ENCODE measurements at places on chromosomes 13 and 19.

- peak; percentile 52 for DNase-seq
- H3K27me3 ChIP-seq = no peaks in the 10 kb centered on the region
- no peak overlapping the region for H3K4me3 ChIP-seq
- no peak overlapping the region for H3K27ac ChIP-seq
- H3K4me1 ChIP-seq = peaks cover 12% of the 10 kb centered on the region
Observed at GRCh38 chr13:35979361-35979951, 151.7 kb downstream of the DCLK1 start.

DNA sequence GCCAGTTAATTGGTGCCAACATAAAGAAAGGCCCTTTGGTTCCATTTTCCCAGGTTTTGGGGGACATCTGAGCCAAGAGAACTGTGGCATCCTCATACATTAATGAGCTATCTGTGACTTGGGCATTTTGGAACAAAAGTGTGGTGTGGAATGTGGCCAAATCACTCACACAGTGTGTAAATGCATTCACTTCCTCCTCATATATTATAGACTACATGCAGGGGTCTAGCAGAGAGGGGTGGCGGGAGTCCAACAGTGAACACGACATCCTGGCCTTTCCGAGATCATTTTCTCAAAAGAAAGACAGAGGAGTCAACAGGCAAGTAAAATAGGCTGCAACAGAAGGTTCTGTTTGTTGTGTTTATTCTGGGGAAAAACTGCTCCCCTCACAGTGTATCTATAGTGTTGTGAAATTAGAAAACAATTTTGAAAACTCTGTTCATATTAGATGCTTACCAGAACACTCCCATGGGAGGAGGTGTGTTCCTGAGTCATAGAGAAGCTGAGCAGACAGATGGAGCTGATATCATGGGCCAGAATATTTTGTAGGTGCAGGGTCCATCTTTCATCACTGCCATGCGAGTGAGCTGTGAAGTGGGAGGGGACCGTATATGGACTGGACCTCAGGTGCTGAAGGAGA, 36.9 kb downstream of the PABPC3 start:
- H3K27me3 ChIP-seq = peaks cover 4% of the 10 kb centered on the region
- DNase-seq = no peak
- no peak overlapping the region for H3K4me3 ChIP-seq
- no peak overlapping the region for H3K27ac ChIP-seq

DNA sequence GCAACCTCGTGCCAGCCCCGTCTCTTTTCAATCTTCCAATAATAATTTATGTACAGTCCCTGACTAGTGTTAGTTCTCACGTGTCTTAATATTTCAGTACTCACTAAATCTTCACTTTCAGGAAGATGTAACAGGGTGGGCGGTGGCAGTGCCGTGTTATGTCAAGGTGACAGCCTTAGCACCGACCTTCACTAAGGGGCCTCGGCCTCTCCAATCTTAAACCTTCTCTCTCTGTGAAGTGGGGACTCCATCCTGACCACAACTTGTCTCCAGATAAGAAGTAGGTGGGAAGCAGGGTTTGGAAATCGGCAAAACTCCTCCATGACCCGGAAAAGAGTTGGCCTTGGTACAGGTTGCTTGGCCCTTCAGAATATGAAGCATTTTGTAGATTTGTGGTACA, 1.8 kb downstream of the RPS19 start:
- H3K27ac ChIP-seq = no peak overlapping the region
- peaks cover 68% of the 10 kb centered on the region for H3K36me3 ChIP-seq
- peaks cover 14% of the 10 kb centered on the region for H3K4me1 ChIP-seq
- peaks cover 19% of the 10 kb centered on the region for H3K27me3 ChIP-seq
- no peak overlapping the region for H3K4me3 ChIP-seq

DNA sequence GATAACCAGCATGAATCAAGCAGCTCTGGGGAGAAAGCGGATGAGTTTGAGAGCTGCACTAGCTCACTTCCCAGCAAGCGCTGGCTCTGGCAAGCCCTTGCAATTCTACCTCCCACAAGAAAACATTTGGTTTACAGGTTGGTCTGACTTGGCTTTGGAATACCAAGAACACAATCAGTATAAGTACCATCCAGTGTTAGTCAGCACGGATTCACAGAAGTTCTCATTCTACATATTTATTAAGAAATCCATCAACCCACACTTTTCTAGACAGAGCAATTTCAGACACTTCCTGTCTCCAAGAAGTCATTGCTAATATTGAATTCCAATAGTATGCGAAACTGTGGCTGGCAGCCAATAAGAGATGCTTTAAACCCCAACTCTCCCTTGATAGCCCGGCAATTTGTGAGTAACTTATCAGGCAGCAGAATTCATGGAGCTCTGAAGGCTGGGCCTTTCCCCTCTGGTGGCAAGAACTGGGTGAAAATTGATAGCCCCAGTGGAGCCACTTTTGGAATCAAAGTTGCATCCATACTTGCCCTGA, 59.4 kb upstream of the WASF3 start:
- H3K27ac ChIP-seq = no peak overlapping the region
- no peaks in the 10 kb centered on the region for H3K36me3 ChIP-seq
- H3K4me1 ChIP-seq = no peaks in the 10 kb centered on the region
- no peak for DNase-seq
- no peak overlapping the region for H3K4me3 ChIP-seq

- DNase-seq = no peak
- H3K4me3 ChIP-seq = no peak overlapping the region
- no peak overlapping the region for H3K27ac ChIP-seq
- H3K36me3 ChIP-seq = no peaks in the 10 kb centered on the region
- no peaks in the 10 kb centered on the region for H3K4me1 ChIP-seq
- no peaks in the 10 kb centered on the region for H3K27me3 ChIP-seq
Observed at GRCh38 chr13:82330499-82330898, 1551.8 kb downstream of the SLITRK1 start.

GRCh38 chr19:30682999-30683536, 310.9 kb downstream of the ZNF536 start:
- no peaks in the 10 kb centered on the region for H3K27me3 ChIP-seq
- H3K4me1 ChIP-seq = peaks cover 18% of the 10 kb centered on the region
- peak; percentile 88 for DNase-seq
- no peaks in the 10 kb centered on the region for H3K36me3 ChIP-seq
- no peak overlapping the region for H3K27ac ChIP-seq

GRCh38 chr13:113332615-113333014, 31.3 kb downstream of the GRTP1 start:
- H3K27ac ChIP-seq = no peak overlapping the region
- no peaks in the 10 kb centered on the region for H3K27me3 ChIP-seq
- no peak for DNase-seq
- no peak overlapping the region for H3K4me3 ChIP-seq
- no peaks in the 10 kb centered on the region for H3K36me3 ChIP-seq

DNA sequence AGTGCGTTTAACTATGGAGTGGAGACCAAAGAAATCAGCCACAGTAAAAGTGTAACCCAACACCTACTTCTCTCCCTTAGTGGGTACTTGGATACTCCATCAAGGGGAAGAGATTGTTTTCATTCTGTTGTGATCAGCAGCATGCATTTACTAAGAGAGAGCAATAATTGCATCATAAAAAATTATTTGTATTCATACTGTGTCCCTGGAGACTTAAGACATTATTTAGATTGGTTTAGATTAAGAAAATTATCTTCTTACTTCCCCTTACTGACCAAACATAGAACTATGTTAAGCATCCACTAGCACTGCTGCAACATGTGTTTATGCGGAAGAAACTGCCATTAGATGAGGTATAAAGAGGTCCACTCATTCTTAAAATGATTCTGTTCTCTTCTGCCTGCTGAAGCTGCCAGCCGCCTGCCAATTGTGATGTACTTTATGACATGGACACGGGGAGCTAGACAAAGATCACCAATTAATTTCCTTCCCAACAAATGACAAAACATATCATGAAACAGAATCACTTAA, 738.5 kb downstream of the DIAPH3 start:
- no peak for DNase-seq
- no peak overlapping the region for H3K4me3 ChIP-seq
- no peaks in the 10 kb centered on the region for H3K27me3 ChIP-seq
- no peaks in the 10 kb centered on the region for H3K36me3 ChIP-seq
- H3K4me1 ChIP-seq = no peaks in the 10 kb centered on the region
- no peak overlapping the region for H3K27ac ChIP-seq

DNA sequence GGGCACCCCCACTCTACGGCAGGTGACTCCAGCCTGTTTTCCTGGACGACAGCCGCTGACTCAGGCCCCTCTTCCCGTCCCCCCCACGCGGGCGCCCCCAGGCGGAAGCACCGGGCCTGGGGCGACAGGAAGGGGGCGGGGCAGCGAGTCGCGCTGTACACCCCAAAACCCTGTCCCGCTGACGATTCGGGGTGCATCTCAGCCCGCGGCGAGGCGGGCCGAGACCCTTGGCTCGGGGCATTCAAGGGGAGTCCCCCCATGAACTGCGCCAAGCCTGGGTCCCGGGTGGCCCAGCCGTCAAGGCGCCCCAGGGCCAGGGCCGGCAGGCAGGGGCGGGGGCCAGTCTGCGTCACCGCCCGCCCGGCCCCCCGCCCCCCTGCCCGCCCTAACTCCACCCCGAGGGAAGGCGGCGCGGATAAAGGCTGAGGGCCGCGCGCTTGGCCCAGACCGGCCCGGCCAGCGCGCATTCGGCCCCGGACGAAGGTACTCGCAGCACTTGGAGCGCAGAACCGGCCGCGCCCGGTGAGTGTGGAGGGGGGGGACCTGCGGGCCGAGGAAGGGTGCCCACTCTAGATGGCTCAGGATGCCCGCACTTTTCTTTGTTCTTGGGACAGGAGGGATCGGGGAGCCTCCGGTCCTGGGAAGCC, at the start of gene MIDN:
Gene MIDN, plus strand, starts transcription at position 445 of the 647 bp plus-strand sequence. CDS start 1,714 bp downstream, outside the sequence.
- peak within 1 kb of the TSS; percentile 89 for H3K4me3 ChIP-seq
- peaks cover 51% of the 10 kb centered on the region for H3K4me1 ChIP-seq
- no peaks in the 10 kb centered on the region for H3K27me3 ChIP-seq
- H3K27ac ChIP-seq = peak within 1 kb of the TSS; percentile 98
